ENCODE measurements at places on chromosomes 4 and X. TPM values are rescaled to one million over a fixed set of nuclear protein-coding genes. Genes with fewer than 3 reads are reported as not detected.

DNA sequence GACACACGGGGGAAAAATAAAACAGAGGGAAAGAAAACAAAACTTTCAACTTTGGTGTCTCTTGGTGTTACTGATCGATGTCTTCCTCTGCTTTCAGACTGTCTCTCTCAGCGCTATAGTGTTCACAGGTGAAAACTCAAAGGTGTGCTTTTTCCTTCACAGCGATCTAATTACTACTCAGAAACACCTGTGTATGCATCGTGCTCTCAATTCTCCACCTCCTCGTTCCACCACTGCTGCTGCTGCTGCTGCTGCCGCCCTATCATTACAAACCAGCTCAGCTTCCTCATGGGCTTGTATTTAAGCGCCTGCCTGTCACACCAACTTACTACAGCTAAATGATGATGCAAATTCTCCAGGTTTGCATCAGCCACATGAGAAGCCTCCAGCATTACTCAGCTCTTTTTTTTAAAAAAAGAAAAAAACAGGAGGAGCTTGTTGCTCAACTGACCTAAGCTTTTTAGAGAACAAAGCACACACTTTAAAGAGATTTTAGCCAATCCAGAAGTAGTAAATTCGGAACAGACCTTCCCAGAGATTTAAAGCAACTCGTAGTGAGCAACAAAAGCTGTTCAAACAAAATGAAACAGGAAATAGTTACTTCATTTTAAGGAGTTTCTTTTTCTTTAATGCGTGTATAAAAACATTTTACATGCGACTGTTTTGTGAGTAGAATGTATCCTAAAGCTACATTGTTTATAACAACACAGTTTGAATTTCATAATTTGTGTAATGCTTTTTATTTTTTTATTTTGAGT lies at the start of gene SLC7A11:
TSS of gene SLC7A11 (minus strand) at position 274 of the 758 bp plus-strand sequence. CDS start 280 bp downstream, outside the sequence.
- H3K4me1 ChIP-seq, result peaks cover 34% of the 10 kb centered on the region
- H3K4me3 ChIP-seq, result peak within 1 kb of the TSS; percentile 88
- peak; percentile 66 for DNase-seq
- H3K36me3 ChIP-seq, result peaks cover 1% of the 10 kb centered on the region
- H3K27ac ChIP-seq, result peak within 1 kb of the TSS; percentile 99
- no peaks in the 10 kb centered on the region for H3K27me3 ChIP-seq

- no peaks in the 10 kb centered on the region for H3K36me3 ChIP-seq
- no peaks in the 10 kb centered on the region for H3K27me3 ChIP-seq
- H3K27ac ChIP-seq, result peak overlapping the region; percentile 7
- DNase-seq, result peak; percentile 16
These were observed 744.0 kb downstream of the FSTL5 start for GRCh38 chr4:161419822-161420221.

PPEF2 gene
- total RNA-seq, result 0.16 TPM

CAPN6 gene
- total RNA-seq, result 4.0 TPM

TMPRSS11F gene
- total RNA-seq, result not detected

PDHA1 gene
- total RNA-seq, result 246 TPM

ABHD18 gene
- total RNA-seq, result 15.9 TPM

Data from WTC11 (cell line).